CD4-positive, alpha-beta T cell (primary cell): ENCODE measurements at places on chromosomes 4 and X. TPM values are rescaled to one million over a fixed set of nuclear protein-coding genes. Genes with fewer than 3 reads are reported as not detected.

GRCh38 chrX:71282514-71283402, 677 bp upstream of the NONO start:
- peaks cover 20% of the 10 kb centered on the region for H3K4me1 ChIP-seq
- DNase-seq = peak; percentile 62
- H3K4me3 ChIP-seq = peak overlapping the region; percentile 89
- H3K27ac ChIP-seq = peak overlapping the region; percentile 97

DNA sequence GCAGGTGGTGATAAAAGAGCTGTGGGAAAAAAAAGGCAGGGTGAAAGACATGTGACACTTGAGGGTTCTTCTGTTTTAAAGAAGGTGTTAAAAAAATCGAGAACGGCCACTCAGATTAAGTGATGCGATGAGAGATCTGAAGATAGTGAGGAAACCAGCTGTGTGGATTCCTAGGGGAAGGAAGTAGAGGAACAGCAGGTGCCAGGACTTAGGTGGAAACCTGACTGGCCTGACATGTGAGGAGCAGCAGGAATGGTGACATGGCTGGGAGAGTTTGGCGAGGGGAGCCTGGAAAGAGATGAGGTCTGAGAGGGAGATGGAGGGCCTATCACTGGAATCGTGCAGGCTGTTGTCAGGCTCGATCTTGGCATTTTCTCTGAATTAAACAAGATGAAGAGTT, 55.5 kb downstream of the BMPR1B start:
- no peak overlapping the region for H3K4me3 ChIP-seq
- no peaks in the 10 kb centered on the region for H3K36me3 ChIP-seq
- no peak overlapping the region for H3K27ac ChIP-seq
- H3K4me1 ChIP-seq = no peaks in the 10 kb centered on the region
- no peaks in the 10 kb centered on the region for H3K27me3 ChIP-seq

COL4A6 gene
- total RNA-seq = not detected

KLF8 gene
- 5.6 TPM for total RNA-seq

TMEM31 gene
- not detected for total RNA-seq

MAGEA4 gene
- total RNA-seq = not detected

DNA sequence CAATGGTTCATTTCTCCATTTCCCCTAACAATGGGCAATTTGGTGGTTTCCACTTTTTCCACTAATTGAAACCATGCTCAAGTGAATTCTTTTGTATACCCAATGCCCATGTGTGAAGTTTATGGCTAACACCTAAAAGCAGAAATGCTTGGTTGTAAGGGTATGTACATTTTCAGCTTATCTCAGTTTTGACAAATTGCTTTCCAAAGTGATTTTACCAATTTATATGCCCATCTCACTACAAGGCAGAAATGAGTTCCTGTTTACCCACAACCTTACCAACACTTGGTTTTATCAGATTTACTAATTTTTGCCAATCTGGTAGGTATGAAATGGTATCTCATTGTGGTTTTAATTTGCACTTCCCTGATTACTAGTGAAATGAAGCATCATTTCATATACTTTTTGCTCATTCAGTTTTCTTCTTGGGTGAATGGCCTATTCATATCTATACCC, 14.8 kb downstream of the GPR34 start:
- H3K36me3 ChIP-seq = peaks cover 2% of the 10 kb centered on the region
- DNase-seq = no peak
- no peak overlapping the region for H3K4me3 ChIP-seq
- H3K27ac ChIP-seq = no peak overlapping the region

DNA sequence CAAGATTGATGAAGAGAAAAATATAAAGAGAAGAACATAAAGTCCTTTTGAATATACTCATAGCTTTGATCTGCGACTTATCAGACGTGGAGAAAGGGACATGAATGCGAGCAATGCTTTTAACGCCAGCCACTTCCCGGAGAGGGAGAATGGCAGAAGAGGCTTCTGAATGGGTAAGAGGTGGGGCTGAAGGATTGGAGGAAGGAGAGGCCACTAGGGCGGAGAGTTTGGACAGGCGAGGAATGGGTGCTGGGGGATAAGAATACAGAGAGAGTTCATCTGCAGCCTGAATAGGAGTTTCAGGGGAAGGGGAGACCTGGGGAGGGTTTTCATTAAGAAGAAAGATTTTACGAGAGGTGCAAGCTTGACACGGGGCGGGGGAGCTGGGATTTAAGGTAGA, 2534.9 kb downstream of the PCDH7 start:
- no peak for DNase-seq
- no peaks in the 10 kb centered on the region for H3K4me1 ChIP-seq
- H3K4me3 ChIP-seq = no peak overlapping the region
- H3K27ac ChIP-seq = no peak overlapping the region
- H3K27me3 ChIP-seq = no peaks in the 10 kb centered on the region

UGT2B17 gene
- not detected for total RNA-seq
